Cardiac muscle cell (in vitro differentiated cells and primary cell): ENCODE measurements at places on chromosomes 11 and 22.

GRCh38 chr11:2088746-2089535, 50.2 kb downstream of the IGF2 start:
- no peak for DNase-seq
- H3K27ac ChIP-seq, result no peak overlapping the region
- no peaks in the 10 kb centered on the region for H3K36me3 ChIP-seq
- H3K27me3 ChIP-seq, result no peaks in the 10 kb centered on the region
- H3K4me3 ChIP-seq, result no peak overlapping the region

DNA sequence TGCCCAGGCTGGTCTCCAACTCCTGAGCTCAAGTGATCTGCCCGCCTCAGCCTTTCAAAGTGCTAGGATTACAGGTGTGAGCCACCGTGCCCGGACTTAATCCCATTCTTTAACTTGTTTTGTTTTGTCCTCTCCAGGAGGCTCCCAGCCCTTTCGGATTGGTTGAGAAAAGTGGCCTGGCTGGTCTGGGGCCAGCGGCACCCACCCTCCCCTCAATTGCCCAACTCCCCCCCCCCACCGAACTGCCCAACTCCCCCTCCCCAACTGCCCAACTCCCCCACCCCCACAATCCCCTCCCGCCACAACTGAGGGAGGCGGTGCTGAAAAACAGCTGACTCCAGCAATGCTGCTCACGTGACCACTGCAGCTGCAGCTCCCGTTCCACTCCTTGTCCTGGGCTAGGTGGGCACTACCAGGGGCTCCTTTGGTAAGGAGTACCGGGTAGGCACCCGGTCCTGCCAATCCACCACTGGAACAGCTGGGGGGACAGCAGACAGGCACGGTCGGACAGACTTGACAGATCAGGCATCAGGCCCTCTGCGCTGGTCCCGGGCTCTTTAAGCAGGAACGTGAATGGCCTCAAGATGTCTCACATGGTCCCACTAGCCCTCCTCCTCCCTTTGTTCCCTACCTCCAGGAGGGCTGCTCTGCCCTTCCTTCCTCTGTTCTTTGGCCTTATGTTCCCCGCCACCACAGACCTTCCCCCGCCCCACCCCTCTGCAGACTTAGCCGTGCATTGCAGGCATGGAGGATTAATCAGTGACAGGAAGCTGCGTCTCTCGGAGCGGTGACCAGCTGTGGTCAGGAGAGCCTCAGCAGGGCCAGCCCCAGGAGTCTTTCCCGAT, at the start of gene TCN2:
Gene TCN2, plus strand, starts transcription at position 720 of the 845 bp plus-strand sequence. CDS start 158 bp downstream, outside the sequence.
- H3K27ac ChIP-seq, result peak within 1 kb of the TSS; percentile 38
- H3K36me3 ChIP-seq, result no peaks in the 10 kb centered on the region
- no peaks in the 10 kb centered on the region for H3K27me3 ChIP-seq
- peaks cover 16% of the 10 kb centered on the region for H3K4me1 ChIP-seq

DNA sequence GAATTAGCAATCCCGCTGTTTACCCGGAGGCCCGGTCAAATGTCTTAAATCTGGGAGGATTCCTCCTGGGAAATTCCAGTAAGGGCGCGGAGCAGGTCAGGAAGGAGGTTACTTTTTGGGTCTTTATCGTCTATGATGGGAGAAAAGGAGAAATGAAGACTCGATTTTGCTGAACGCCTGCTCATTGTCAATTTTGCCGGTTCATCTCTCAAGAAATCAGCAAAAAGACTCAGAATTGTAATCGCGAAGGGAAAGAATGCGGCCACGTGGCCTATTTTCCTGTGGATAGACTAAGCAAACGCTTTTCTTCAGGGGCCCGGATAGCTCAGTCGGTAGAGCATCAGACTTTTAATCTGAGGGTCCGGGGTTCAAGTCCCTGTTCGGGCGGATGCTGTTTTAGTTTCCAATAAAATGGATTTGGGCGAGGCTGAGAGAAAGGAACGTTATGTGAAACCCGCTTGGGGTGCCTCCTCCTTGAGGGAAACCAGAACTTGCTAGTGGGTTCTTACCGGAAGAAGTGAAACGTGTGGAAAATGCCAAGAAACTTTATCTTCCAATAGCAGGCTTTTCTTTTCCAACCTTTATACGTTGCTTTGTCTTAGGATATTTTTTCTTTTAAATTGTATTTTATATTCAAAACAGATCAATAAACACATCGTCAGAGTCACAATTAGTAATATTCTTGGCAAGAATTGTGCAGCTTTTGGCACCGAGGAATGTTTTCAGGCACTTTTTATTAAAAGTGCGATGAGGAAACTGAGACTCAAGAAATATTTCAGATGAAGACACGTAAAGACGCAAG, 45.0 kb downstream of the OR4D9 start:
- DNase-seq, result peak; percentile 86
- no peak overlapping the region for H3K27ac ChIP-seq
- peak overlapping the region; percentile 27 for H3K4me3 ChIP-seq
- H3K27me3 ChIP-seq, result no peaks in the 10 kb centered on the region

- H3K27ac ChIP-seq, result no peak overlapping the region
- peaks cover 18% of the 10 kb centered on the region for H3K4me1 ChIP-seq
- no peaks in the 10 kb centered on the region for H3K36me3 ChIP-seq
- no peak overlapping the region for H3K4me3 ChIP-seq
- DNase-seq, result no peak
Observed at GRCh38 chr22:29093030-29093429, 20.2 kb downstream of the KREMEN1 start.

GRCh38 chr11:58958500-58958899, 19.2 kb downstream of the GLYATL1 start:
- peaks cover 7% of the 10 kb centered on the region for H3K27me3 ChIP-seq
- H3K27ac ChIP-seq, result no peak overlapping the region
- H3K4me3 ChIP-seq, result no peak overlapping the region
- DNase-seq, result peak; percentile 36
- no peaks in the 10 kb centered on the region for H3K4me1 ChIP-seq

- H3K4me3 ChIP-seq, result no peak overlapping the region
- no peaks in the 10 kb centered on the region for H3K4me1 ChIP-seq
- H3K36me3 ChIP-seq, result no peaks in the 10 kb centered on the region
- DNase-seq, result no peak
- no peaks in the 10 kb centered on the region for H3K27me3 ChIP-seq
Observed at GRCh38 chr22:25137577-25138525, 61.8 kb upstream of the CRYBB3 start.
